Activated T-helper 1 cell treated with anti-CD3 and anti-CD28 coated beads, Interleukin-12 subunit alpha, Interleukin-12 subunit beta, Interleukin-2, Interleukin-4 antibody, amounts not matched to agents 30 ng/mL and 10 ng/mL and 1 ng/mL, durations not matched to agents 14 hours and 24 hours and 36 hours (primary cell): ENCODE measurements at places on chromosomes 11 and 22. TPM values are rescaled to one million over a fixed set of nuclear protein-coding genes. Genes with fewer than 3 reads are reported as not detected.

DNA sequence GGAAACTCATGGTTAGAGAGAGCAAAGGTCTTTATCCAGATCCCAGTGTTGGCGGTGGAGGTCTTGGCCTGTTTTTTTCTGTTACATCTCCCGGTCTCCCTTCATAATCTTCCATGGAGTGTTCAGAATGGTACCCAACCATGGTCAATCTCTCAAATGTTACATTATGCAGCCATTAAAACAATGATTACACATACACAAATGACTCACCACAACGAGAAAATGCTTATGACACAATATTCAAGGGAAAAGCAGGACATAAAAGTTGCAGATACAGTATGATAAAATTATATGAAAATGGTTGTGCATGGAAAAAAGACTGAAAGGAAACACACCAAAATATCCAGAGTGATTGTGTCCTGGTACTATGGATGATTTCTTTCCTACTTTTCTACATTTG is 17.8 kb upstream of the CSNK1E start:
- no peak for DNase-seq

DNA sequence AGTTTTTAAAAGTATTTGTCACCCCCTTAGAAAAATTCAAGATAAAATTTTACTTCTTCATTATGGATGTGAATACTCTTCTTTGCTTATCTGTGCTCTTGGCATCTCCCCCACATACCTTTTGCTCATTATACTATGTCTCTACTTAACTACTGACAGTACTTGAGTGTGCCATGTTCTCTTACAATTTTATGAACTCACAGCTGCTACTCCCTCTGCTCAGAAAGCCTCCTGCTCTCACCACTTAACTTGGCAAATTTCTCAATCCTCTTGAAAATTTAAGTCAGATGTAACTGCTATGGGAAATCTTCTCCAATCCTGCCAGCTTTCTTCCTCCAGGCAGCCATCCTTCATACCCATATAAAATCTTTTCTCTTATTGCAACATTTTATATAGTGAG is 163.4 kb downstream of the CNTN5 start:
- DNase-seq: no peak

GRCh38 chr11:132447761-132448160 is 1077.3 kb downstream of the NTM start:
- DNase-seq: no peak

GRCh38 chr11:10375280-10375971 is 70.6 kb downstream of the ADM start:
- no peak for DNase-seq

Gene OR52A1
- total RNA-seq: not detected in 2 replicates

Gene A4GALT
- not detected in 2 replicates for total RNA-seq

- no peak for DNase-seq
Observed at GRCh38 chr22:49690454-49690853, 137.2 kb downstream of the BRD1 start.

GRCh38 chr11:73114110-73114834 is 27.8 kb downstream of the FCHSD2 start:
- no peak for DNase-seq

- DNase-seq: no peak
Observed at GRCh38 chr22:23369054-23369685, 188.9 kb downstream of the BCR start.

GRCh38 chr22:32617903-32618302 is 143.3 kb downstream of the FBXO7 start:
- no peak for DNase-seq

GRCh38 chr11:11422411-11423128 is 69.5 kb upstream of the CSNK2A3 start:
- DNase-seq: no peak

Gene NXPE1
- not detected in 2 replicates for total RNA-seq

DNA sequence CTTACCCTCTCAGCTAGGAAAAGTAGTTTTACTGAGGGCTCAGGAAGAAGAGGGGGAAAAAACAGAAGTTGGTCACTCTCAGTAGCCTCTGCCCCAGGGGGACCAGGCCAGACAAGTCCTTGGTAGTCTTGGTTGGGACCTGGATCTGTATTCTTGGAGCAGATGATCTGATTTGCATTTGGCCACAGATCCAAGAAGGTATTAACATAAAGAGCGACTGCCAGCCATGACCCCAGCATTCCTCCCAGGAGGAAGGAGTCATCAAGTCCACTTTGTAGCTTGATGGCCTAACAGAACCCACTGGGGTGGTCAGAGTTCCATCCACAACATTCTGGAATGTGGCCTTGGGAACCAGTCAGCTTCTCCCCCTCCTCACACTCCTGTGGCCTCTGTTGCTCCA is 6.0 kb upstream of the LRRC10B start:
- no peak for DNase-seq

DNA sequence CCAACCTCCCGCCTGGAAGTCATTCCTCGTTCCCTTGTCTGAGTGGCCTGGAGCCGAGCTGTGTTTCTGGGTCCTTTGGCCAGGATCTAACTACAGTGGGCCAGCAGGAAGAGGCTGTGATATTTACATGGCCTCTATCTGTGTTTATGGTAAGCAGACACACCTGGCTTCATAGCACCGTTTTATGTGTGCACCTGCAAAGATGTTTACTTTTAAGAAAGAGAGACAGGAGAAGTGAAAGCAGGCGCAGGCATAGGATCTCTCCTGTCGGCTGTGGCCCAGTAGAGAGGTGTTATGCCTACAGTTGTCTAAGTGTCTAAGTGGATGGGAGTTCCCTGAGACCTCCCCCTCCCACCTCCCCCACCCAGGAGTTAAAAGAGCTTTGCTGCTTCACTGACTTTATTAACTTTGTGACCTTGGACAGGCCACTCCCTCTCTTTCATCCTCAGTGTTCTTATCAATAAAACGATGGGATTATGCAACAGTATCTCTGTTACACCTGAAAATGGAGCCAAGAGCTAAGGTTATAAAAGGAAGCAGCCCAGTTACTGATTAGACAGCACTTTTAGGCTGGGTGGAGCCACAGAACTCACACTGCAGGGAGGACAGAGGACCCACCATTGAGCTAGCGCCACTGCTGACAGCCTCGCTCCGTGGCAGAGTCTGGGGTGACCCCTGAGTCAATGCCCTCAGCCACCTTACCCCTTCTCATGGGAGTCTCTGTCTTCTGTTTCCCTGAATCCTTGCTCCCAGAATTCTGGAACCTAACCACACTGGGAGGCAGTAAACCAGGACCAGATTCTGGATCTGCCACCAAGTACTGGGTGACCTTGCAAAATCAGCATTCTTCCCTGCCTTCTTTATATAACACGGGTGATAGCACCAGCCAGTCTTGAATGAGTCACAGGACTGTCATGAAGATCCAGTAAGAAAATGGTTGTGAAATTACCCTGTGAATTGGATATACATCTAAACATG is 22.0 kb downstream of the ST14 start:
- no peak for DNase-seq

- no peak for DNase-seq
Observed at GRCh38 chr11:113521737-113522517, 46.7 kb upstream of the DRD2 start.

Gene COPB1
- 94.8 and 101 TPM in 2 replicates for total RNA-seq

DNA sequence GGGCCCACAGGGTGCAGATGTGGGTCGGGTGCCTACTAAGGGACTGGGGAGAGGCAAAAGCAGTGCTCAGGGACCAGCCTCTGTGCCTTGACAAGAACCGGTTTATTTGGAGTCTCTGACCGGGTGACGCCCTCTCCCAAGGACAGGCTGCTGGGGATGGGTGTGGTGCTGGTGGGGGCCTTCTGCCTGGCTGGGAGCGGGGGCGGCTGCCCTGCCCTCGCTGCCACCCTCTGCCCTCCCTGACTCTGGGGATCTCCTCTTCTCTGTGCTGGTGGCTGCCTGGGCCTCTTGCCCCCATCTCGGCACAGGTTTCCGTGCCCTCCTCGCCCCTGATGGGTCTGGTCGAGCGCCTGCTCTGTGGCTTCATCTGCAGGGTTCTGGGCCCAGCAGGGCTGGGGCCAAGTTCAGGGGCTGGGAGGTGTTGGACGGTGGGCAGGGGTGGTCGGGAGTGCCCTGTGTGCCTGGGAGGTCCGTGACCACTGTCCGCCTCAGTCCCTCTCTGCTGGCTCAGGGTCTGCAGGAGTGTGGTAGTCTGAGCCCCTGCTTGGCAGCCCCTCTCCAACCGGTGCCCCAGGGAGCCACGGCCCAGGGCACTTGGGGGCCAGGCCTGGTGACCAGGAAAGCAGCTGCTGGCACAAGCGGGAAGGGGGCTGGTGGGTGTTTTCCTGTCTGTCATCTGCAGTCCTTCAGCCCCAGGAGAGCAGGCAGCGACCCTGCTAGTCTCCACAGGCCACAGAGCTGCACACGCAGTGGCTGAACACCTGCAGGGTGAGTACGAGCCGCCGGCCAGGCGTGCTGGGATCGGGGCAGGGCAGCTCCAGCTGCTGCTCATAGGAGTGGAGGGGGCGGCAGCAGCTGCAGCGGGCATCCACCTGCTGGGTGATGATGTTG is 23.5 kb downstream of the MUC6 start:
- no peak for DNase-seq

Gene HEPHL1
- total RNA-seq: not detected in 2 replicates

Gene IFT27
- total RNA-seq: 26.0 and 30.9 TPM in 2 replicates

Gene PHF21B
- 0.21 TPM in 1 of 2 replicates, not detected in the other for total RNA-seq

Gene GDPD4
- not detected in 2 replicates for total RNA-seq

DNA sequence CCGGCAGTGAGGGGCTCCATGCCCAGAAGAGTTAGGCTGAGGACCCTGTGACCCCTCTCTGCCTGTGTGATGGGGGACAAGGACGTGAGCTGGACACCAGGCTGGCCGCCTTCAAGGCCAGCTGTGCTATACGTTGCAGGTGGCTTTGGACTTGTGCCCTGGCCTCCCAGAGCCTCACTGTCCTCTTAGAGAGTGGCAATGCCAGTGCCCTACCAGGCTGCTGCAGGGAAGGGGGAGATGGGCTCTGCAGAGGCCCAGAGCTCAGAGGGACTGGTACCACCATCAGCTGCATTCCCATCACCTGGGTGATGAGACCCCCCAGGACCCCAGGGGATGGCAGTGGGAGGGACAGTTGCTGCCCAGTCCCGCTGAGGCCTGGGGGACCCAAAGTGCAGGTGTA is 90.4 kb upstream of the SHISAL1 start:
- no peak for DNase-seq

GRCh38 chr11:68028802-68029545 is 1.5 kb upstream of the NDUFS8 start:
- no peak for DNase-seq

GRCh38 chr22:42307806-42308563 is 37.5 kb upstream of the TCF20 start:
- no peak for DNase-seq

DNA sequence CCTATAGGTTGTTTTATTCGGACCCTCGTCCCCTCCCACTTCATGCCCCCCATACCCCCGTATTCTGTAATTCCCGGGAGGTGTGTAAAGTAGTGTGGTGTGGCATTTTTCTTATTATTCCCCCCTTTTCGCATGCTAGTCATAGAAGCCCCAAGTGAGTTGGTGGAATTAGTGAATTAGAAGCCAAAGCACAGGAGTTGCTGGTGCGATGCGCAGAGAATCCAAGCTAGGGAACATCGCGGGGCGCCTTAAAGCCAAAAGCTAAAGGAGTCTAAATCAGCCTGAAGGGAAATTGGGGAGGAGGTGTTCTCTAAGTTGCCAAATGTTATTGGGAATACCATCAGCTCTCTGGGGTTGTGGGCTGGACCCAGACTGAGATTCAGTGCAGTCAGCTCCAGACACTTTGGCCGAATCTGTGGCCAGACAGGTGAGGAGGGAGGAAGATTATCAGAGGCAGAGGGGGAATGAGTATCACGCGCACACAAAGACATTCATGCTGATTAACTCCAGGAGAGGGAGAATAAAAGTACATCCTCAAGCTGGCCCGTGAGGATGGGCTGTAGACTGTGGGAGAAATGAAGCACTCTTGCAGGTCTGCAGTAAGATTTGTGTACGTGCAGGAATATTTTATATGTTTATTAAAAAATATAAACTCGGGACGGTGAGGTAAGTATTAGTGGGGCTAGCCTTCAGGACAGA is 102.8 kb upstream of the HSD17B12 start:
- no peak for DNase-seq

DNA sequence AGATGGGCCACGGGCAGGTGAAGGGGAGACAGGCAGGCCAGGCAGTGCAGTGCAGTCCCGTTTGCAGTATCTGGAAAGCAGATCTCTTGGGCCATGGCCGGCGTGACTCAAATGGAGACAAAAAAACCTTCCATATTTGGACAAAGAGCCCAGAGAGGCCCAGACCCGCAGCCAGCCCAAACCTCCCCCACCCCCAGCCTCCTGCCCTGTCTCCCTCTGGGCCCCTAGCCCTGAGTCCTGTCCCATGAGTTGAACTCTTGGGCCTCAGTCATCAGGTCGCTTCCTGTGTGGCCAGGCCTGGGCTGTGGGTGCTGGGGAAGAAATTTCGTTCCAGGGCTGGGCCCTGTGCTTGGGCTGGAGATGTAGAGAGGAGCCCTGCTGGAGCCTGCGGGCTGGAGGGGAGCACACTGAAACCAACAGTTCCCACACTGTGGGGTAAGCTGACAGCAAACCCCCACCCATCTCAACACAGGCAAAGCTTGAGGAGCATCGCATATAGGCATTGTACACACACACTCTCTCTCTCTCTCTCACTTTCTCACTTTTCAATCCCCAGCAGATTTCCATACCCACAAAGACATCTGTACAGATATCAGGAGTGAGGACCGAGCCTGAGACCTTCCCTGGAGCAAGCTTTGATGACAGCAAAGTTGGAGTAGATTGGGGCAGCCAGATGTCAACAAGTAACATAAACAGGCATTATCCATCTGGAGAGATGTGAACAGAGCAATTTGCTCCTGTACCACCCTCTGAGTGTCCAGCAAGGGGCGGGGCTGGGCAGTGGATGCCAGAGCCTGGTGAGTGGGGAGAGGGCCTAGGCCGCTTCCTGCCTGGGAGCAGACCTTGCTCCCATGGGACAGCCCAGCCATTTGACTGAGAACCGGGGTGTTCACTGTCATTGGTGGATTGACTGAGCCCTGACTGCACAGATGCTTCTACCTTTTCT is 17.2 kb downstream of the ARHGEF17 start:
- DNase-seq: no peak

DNA sequence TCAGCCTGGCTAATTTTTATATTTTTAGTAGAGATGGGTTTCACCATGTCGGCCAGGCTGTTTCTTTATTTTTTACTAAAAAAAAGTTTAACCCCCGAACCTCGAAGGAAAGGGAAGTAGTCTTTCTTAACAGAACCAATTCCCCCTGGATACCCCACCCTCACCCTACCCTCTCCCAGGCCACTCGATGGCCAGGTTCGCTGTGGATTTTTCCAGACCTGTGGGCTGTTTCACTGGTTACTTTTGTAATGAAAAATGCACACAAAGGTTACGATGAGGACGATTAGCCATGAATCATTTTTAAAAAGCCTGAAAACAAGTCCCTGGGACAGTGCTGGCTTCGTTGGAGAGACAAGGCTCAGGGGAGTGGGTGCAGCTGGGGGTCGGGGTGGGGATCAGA is 2.5 kb downstream of the TSPO start:
- no peak for DNase-seq

DNA sequence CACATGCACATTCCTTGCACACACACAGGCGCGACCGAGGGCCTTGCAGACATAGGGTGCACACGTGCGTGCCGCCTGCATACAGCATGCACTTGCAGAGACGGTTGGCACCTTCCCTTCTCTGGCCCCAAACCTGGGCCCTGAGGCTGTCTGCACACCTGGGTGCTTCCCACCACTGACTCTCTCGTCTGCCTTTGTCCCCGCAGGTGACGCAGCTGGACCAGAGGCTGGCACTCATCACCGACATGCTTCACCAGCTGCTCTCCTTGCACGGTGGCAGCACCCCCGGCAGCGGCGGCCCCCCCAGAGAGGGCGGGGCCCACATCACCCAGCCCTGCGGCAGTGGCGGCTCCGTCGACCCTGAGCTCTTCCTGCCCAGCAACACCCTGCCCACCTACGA is 38.0 kb downstream of the CDKN1C start:
- DNase-seq: no peak

GRCh38 chr11:60251485-60252212 is 8.7 kb upstream of the MS4A4E start:
- no peak for DNase-seq
